ENCODE measurements at places on chromosomes 12 and 14.
A peak's percentile ranks its signal among the peaks of the same experiment; 100 is the strongest.

DNA sequence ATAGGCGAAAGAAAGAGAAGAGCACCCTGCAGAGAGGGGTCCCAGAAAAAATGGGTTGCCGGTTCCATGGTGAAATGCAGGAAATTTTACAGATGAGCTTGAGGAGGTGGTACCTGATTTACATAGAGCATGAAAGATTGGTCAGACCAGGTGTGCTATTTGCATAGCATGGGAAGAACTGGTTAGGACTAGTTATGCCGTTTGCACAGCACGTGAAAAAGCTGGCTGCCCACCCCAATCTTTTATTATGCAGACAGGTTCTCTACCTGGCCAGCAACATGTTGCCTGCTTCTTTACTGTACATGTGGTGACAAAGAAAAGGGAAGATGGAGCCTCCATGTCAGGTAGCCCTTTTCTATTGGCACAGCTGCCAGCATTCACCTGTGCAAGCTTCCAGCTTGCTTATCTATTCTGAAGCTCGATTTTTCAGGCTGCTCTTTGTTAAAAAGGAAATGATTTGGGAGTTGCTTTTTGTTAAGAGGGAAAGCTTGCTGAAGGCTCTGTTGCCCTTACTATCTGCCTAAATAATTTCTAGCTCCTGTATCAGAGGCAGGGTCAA is 62.9 kb upstream of the ELK3 start:
- DNase-seq: no peak

GRCh38 chr14:63605041-63605532 is 36.6 kb downstream of the WDR89 start:
- no peak for DNase-seq

DNA sequence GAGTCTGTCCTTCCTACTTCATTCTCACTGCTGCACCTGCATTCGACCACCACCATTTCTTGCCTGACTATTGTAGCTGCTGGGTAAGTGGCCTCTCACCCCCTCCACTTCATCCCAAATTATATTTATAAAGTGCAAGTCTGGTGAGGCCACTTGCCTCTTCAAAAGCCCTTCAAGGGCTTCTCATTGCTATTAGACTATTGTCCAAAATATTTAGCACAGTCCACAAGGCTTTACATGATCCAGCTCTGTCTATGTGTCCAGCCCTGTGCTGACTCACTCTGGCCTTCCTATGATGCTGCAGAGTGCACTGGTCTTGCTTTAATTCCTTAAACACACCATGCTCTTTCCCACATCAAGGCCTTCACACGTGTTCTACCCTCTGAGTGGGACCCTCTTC is 46.0 kb downstream of the PAH start:
- no peak for DNase-seq

- DNase-seq: no peak
These were observed 241.7 kb downstream of the CEP128 start for GRCh38 chr14:80699861-80700260.

DNA sequence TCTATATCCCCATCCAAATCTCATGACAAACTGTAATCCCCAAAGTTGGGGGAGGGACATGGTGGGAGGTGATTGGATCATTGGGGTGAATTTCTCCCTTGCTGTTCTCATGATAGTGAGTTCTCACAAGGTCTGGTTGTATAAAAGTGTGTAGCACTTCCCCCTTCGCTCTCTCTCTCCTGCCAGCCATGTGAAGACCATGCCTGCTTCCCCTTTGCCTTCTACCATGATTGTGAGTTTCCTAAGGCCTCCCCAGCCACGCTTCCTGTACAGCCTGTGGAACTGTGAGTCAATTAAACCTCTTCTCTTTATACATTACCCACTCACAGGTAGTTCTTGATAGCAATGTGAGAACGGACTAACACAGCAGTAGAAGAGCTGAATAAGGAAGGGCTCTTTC is 62.6 kb upstream of the VASH1 start:
- DNase-seq: no peak

DNA sequence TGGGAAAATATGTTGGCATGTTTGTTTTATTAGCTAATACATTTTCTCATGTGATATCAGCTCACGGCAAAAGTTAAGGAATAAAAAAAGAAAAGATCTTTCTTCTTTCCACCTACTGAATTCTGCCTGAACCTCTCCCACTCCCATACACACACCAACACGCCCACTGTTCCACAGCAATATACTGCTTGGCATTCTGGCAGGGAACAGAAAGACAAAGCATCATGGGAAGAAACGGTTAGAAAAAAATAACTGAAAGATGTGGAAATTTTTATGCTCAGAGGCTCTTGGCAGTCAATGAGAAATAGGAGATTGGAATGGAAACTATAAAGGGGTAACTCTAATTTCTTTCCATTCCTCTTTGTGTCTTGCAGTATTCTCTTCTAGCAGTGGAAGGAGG is 268.5 kb downstream of the FOXG1 start:
- DNase-seq: no peak

DNA sequence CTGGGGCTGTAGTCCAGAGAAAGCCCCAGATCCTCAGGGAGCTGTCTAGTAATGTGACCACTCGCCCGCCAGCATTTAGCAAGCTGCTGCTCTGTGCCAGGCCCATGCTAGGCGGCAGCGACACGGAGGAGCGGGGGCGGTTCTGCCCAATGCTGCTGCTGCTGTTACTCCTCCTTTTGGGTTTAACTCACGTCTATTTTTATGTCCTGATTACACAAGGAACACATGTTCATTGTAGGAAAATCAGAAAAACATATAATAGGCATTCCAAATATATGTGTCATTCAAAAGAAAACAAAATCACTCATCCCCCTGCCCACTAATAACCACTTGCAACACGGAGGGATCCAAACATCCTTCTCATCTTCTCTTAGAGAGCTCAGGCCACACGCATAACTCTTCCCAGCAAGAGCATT is 30.4 kb downstream of the CCDC92 start:
- DNase-seq: no peak

- DNase-seq: no peak
These were observed 38.7 kb downstream of the TUNAR start for GRCh38 chr14:95915330-95915729.

GRCh38 chr14:21015312-21015711 is 9.5 kb downstream of the NDRG2 start:
- no peak for DNase-seq

- DNase-seq: no peak
These were observed 7.4 kb downstream of the WNT1 start for GRCh38 chr12:48985475-48985897.

- DNase-seq: peak; percentile 43
These were observed 52.0 kb upstream of the RNU6-8 start for GRCh38 chr14:32254952-32255679.

GRCh38 chr12:3428631-3429030 is 62.4 kb upstream of the PRMT8 start:
- DNase-seq: no peak

GRCh38 chr14:95317817-95318343 is 1.8 kb downstream of the CLMN start:
- no peak for DNase-seq

DNA sequence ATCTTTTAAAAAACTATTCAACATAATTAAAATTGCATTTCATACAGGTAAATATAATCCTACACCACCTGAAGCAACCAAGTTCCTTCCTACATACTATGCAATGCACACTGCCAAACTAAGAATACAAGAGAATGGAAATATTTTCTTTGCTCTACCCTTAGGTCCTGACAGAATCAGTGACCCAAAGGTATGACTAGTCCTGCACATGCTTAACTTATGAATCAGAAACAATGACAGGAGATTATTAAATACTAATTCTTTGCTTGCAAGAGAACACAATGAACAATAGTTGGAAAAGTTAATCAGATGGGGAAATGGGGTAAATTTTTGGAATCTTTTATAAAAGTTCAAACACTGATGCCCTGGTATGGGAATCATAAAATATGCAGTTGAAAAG is 220.1 kb downstream of the SOX5 start:
- DNase-seq: no peak

DNA sequence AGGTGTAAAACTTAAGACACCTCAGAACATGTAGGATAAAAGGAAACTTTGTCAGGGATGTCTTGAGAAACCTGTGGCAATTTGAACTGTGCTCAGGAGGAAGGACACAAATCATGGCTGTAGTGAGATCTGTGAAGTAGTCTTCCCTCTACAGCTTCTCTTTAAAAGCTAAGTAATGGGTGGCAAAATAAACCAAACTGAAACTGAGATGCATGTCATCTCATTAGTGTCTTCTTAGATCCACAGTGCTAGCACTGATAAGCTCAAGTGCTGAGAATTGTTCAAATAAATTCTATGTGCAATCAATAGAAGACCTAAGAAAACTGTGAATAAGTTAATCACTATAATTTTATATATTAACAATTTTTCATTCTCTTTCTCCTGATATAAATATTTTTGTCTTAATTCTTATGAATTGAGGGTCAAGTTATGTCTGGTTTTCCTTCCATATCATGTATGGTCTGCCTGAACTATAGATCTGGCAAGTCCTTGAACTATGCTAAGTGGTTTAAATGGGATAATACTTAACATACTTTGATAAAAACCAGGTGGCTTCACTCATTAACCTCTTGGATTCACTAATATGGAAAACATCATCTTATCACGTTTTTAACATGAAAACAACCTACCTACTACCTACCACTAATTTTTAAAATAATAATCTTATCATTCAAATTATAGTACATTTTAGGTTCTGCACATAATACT is 27.2 kb downstream of the SYT1 start:
- no peak for DNase-seq

DNA sequence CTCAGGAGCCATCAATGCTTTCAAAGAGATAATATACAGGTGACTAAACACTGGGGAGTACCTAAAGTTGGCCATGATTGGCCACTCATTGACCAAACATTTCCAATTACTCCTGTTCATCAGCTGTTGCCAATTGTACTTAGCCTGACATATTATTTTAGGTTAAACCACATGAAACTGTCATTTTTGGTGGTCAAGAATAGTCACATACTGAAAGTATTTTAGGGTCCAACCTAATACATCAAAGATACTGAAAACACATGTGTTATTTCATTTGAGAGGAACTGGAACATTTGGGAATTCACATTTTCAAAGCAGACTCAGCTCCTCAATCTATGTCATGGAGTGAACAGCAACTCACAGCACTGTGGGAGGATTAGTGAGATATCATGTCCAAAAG is 63.9 kb upstream of the KCNA5 start:
- no peak for DNase-seq

DNA sequence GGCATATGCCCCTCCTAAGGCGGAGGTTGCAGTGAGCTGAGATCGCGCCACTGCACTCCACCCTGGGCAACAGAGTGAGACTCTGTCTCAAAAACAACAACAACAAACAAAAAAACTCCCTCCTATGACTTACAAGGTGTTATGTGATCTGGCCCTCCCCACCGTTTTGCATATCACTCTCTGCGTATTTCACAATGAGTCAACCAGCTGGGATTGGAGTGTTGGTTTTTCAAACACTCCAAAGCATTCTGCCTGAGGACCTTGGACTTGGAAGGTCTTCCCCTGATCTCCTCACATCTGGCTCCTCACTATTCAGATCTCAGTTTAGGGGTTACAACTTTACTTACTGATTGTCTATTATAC is 14.0 kb downstream of the MANSC1 start:
- no peak for DNase-seq

GRCh38 chr12:45050751-45051571 is at the start of gene DBX2:
Gene DBX2 (minus strand): TSS chr12:45051099. CDS start chr12:45050927, 172 bp downstream.
- DNase-seq: no peak

DNA sequence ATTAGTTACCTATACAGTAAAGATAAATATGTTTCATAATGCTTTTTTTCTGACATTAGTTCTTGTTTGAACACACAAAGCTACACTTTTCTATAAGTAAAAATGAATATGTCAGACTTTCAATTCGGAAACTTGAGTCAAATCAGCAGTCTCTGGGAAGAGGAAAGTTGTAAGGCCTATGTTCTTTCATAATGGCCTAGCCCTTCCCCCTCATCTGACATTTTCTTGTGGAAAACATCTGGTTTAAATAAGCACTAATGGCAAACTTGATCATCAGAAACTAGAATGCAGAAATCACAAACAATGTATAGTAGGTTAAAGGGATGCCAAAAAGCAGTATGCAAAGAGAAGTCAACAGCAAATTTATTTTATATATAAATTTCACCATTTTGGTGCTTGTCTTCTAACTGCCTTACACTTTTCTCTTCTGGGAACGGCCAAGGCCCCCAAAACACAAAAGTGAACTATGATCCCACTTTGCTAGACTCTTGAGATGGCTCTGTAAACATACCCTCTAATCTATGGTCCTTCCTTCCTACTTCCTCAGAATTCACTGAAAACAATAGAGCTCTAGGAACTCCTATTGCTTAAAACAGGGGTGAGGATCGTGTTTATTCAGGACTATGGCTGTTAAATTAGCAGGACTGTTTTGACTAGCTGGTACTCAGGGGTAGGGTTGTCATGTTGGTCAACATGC is 444.1 kb downstream of the RAD51B start:
- no peak for DNase-seq

Measured in activated naive CD4-positive, alpha-beta T cell treated with anti-CD3 and anti-CD28 coated beads, Interleukin-2, amount 50 U/mL, for 16 hours (primary cell).